ENCODE measurements at places on chromosomes 16 and 17.

GRCh38 chr16:4461250-4462085 lies 13.0 kb downstream of the NMRAL1 start:
- no peak for DNase-seq

DNA sequence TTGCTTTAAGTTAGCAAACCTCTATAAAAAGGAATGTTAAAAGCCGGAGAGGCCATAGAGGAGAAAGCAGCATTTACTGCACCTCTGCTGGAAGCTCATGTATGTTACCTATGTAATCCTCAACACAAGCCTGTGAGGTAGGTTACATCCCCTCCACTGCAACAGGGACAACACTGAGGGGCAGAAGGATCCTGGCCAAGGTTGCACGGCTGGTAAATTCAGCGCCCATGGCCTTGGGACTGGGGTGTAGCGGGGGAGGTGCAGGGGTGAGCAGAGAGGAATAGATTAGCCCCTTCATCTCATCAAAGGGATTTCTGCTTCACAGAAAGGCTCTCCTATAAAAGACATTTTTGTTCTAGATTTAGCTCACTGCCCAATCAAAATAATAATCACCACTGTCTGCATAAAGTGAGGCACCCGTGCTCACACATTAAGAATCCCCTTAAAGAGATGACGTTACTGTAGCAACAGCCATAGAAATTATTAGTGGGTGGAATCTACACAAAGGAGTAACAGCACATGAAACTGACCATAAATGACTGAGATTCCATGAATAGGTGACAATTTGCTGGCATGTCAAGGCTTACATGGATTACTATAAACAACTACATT lies 3.3 kb downstream of the ZCCHC14 start:
- DNase-seq: no peak

GRCh38 chr16:67673712-67674580 lies 7.3 kb downstream of the C16orf86 start:
- DNase-seq: peak; percentile 75

DNA sequence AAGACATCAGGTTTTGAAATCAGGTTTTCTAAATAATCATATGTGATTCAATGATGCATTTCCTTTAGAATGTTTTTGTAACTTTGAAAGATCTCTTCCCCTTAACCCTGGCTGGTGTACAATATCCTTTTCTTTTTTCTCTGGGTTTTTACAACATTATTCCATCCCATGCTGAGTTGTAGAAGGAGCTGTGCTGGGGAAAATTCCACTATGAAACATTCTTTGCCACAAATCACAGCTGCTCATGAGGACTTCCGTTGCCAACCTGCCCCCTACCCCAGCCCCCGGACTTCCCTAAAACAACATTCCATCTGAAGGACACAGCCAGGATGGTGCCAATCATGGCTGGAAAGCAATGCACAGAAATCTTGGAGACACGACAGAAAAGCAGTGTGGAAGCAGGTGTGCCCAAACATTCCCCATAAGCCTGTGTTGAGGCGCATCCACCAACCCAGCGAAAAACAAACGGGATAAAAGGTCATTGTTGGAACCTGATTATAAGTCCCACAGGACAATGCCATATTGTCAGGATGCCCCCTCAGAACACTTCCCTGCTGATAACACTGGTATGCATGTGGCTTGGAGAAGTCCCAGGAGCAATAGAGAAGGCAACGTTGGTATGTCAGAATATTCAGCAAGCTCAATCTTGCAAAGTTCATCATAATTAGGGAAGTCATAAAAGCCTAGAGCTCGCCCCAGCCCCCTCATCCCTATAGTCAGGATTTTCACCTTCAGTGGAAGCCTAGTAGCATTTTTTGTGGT lies 475.0 kb downstream of the HS3ST3B1 start:
- DNase-seq: no peak

GRCh38 chr16:2775131-2775716 lies 1.9 kb downstream of the ELOB start:
- DNase-seq: peak; percentile 53

DNA sequence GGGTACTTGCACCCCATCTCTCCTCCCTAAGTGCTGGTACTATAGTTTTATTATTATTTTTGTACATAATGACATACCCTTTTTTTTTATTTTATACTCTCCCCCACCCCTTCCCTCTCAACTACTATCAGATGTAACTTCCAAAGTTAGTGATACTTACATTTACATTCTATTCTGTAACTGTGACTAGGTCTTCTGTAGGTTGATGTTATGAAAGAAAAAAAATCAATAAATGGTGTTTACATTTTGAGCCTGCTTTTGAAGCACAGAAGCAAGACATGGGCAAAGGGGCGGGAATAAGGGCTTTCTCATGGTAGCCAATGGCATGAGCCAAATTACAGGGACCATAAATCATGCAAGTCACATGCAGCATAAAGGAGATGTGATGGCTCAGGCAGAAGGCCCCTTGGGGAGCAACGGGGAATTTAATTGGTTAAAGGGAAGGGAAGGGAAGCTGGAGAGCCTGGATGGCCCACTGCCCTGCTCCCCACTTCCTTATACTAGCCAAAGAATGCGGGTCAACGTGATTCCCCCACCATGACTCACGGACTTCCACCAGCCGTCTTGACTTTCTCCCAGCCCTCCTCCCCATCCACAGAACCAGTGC lies 2.4 kb upstream of the ACSF2 start:
- peak; percentile 68 for DNase-seq

DNA sequence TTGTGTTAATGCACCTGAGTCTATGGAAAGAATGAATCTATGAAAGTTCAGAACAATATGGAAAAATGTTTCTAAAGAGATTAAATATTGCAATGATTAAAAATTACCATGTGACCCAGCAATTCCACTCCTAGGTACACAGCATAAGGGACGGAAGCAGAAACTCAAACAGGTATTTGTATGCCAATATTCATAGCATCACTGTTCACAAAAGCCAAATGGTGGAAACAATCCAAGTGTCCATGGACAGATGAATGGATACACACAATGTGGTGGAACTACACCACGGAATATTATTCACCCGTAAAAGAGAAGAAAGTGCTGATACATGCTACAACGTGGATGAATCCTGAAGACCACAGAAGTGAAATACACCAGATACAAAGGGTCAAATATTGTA lies 37.7 kb downstream of the VPS53 start:
- no peak for DNase-seq

- DNase-seq: peak; percentile 64
These were observed 18.6 kb downstream of the HSBP1 start for GRCh38 chr16:83826146-83826913.

DNA sequence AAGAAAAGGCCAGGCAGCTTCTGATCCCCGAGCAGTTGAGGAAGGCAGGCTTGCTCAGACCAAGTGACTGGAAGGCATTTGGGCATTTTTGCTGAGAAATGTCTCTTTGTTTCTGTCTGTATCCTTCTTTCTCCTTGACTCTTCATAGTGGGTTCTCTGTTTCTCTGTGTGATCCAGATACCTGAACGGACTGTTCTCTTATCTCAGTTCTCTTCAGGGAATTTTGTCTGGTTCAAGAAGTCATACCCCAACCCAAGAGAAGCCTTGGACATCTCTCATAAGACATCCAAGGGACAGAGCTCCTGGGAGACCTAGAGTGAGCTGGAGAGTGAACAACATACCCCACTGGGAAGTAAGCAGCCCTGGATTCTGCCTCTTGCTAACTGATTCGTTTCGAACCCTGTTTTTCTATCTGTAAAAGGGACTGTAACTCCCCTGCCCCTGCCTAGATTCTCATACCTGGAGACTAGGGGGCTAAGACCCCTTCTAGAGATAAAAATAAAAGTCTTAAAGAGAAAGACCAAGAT lies 541 bp downstream of the CCL3 start:
- peak; percentile 58 for DNase-seq

DNA sequence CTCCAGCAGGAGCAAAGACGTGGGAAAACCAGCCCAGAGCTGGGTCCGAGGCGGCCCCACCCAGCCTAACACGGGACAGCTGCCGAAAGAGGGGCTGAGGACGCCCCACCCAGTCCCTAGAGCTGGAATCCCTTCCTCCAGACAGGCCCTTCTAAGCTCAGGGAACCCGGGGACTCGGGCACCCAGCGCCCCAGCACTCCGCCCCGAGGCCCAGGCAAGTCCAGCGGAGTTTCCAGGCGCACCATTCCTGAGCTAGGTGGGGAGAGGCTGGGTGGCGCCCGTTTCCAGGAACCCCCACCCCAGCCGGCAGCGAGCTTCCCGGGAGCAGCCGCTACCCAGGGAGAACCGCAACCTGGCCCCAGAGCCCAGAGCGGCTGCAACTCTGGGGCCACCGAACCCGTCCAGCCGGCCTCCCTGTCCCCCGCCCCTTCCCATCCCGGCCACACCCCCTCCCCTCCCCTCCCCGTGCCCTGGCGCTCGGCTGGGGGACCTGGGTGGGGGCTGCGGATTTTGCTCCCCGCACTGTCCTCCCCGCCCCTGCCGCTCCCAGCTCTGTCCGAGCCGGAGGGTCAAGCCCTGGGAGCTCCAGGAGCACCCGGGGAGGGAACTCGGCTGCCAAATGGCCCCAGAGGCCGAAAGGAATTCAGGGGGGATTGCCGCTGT lies 536 bp downstream of the TMC6 start:
- no peak for DNase-seq

DNA sequence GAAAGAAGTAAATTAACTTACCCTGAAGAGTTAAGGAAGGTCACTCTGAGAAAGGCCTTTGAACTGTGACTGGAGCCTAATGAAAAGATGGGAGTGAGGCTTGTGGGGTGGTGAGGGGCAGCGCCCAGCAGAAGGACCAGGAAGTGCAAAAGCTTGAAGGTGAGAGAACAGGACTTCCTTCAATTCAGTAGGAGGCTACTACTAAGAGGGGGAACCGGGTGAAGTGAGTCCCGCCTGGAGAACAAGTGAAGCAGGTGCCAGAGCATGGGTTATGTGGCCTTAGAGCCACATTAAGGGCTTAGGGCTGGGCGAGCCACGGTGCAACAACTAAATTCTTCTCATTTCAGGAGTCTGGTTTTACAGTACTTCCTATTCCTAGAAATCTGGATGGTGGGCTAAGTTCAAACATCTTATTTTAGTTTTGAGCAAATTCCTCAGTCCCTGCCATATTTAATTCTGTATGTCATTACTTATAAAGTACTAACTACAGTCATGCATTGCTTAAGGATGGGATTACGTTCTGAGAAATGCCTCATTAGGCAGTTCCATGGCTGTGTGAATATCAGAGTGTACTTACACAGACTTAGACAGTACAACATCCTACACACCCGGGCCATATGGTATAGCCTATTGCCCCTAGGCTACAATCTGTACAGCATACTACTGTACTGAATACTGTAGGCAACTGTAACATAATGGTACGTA lies 5.1 kb downstream of the CFAP20 start:
- DNase-seq: no peak

DNA sequence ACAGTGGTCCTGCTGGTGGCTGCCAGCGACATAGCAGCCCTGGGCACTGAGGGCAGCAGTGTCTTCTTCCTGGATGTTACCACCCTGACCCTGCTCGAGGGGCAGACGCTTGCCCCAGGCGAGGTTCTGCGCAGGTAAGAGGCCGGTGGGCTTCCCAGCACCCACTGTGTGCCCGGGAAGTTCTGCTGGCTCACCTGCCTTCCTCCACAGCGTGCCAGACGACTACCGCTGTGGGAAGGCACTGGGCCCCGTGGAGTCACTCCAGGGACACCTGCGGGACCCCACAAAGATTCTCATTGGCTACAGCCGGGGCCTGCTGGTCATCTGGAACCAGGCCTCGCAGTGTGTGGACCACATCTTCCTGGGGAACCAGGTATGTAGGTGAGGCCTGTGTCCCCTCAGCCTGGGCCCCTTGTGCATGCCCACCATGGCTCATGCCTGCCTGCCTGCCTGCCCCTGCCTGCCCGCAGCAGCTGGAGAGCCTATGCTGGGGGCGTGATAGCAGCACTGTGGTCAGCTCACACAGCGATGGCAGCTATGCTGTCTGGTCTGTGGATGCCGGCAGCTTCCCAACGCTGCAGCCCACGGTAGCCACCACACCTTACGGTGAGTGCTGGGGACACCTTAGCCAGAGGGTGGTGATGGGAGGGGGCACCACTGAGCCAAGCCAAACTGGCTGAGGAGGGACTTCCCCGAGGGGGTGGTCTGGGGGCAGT lies 8.5 kb downstream of the LLGL1 start:
- DNase-seq: no peak

GRCh38 chr17:17411692-17412091 lies 65.1 kb upstream of the MED9 start:
- no peak for DNase-seq

DNA sequence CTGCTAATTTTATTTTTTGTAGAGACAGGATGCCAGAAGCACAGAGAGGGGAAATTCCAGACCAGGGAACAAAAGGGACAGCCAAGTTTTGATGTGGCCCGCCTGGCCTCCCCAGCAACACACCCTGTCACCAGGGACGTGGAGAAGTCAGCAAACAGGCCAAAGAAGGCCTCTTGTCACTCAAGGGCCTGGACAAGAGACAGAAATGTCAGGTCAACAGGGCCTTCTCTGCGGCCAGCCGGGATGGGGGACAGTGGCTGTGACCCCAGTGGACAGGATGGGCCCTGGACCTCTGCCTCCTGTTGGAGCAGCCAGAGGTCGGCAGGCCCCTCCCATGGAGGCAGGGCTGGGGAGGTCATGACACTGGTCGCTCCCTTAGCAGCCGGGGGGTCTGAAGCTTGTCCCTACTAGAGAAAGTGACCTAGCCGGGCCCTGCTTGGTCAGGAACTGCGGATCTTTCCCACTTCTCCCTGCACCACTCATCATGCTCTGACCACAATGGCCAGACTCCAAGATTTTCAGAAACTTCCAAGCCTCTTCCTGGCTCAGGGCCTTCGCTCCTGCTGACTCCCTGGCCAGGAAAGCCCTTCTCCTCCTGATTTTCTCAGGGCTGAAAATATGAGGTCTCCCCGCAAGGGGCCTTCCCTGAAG lies 9.2 kb upstream of the TVP23A start:
- no peak for DNase-seq

- DNase-seq: no peak
These were observed 101.0 kb upstream of the SHISA6 start for GRCh38 chr17:11140043-11140442.

DNA sequence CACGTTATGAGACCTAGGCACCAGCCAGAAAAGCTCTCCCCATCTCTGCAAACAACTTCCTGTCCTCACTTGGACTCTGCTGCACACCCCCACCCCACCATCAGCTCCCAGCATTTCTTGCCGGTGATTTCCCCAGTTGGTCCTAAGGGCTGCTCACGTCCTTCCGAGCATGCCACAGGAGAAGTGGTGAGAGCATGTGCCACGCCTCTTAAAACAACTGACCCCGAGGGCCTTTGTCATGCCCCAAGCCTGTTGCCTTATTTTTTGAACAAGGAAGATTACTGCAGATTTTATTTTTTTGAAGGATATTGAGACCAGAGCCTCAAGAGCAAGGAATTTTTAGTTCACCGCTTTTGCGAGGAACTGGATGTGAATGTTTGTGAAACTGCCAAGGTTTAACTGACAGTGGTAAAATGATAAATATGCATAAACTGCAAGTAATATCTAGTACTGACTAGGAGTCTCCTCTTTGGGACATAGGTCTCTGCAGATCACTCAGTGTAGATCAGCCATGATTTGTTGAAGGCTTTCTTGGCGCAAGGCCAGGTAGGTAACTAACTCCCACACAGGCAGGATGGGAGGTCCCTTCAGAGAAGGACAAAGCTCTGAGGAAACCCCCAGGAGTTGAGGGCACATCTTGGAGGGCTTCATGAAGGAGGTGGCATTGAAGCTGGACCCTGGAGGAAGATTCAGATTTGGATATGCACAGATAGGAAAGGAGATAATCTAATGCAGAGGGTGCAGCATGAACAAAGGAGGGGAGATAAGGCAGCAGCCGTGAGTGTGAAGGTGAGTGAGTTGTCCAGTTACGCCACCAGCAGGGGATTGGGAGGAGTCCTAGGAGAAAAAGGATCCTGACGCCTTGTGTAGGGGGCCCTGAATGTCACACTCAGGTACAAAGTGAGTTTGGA lies 44.7 kb downstream of the TMEM132E start:
- no peak for DNase-seq

GRCh38 chr17:81910840-81911276 lies 341 bp downstream of the PCYT2 start:
- no peak for DNase-seq

Data from inflammatory macrophage treated with lipopolysaccharide for 4 hours (primary cell).